Activated T-helper 9 cell treated with anti-CD3 and anti-CD28 coated beads, Interleukin-2, amount 50 U/mL, for 16 hours (primary cell): ENCODE measurements at places on chromosomes 7 and 10.

DNA sequence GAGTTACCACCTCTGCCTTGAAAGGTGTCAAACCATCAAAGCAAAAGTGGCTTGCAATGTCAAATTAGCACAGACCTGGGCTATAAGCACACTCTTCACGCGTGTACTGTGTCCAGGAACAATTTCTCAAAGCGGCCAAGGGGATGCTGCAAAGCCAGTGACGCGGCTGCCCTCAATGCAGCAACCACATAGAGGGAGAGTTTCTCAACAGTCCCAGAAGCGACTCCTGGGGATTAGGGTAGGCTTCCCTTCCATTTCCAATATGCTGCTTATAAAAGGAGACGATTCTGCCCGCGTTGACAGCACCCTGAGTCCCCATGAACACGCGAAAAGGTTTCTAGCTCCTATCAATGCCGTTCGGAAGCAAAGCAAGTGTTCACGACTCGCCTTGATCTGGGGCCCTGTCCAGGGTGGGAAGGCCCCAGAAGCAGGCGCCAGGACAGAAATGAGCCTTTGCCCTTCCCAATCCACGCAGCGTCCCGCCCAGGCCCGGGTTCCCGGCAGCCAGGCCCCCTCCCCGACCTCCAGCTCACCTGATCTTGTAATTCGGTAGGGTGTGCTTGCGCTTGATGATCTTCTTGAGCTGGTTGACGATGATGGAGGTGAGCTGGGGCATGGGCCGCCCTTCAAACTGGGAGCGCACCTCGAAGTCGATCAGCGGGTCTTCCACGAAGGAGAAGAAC, 1.3 kb downstream of the PDZD8 start:
- DNase-seq = no peak

- DNase-seq = no peak
Observed at GRCh38 chr7:32579776-32580175, 84.5 kb downstream of the AVL9 start.

DNA sequence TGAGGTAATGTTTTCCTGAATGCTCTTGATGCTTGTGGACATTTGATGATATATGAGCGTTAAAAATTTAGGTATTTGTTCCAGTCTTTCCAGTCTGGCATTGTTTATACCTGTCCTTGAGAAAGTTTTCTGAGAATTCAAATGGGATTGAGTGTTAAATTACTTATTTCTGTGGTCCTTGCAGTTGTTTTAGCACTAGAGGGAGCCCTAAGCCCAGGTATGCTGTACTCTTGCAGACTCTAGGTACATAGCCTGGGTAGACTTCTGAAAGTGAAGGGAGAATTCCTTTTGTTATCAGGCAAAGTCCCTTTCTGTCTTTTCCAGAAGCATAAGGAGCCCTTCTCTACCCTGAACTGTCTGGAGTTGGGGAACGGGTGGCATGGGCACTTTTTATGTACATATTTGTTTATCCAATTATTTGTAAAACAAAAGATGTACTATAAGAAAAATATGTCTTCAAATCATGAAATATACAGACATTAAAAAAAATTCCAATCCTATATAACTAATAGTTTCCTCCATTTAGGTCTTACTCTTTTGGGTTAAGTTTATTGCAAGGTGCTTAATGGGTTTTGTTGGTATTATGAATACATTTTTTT, 262.1 kb downstream of the ATRNL1 start:
- no peak for DNase-seq

DNA sequence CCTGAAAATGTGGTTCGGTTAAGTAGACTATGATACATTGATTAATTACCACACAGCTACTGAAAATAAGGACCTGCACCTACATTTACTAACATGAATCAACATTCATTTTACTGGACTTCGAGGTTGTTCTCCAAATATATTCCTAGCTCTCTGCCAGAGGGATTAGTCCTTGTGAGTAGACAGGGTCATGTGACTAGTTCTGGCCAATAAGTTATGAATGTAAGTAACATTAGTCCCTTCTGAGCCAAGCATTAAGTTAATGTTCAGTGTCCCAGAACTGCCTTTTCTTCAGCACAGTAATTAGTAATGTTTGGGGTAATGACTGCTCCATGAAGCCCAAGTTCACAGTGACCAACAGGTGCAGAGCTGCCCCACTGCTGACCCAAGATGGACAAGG, 9.2 kb downstream of the ITIH5 start:
- no peak for DNase-seq

DNA sequence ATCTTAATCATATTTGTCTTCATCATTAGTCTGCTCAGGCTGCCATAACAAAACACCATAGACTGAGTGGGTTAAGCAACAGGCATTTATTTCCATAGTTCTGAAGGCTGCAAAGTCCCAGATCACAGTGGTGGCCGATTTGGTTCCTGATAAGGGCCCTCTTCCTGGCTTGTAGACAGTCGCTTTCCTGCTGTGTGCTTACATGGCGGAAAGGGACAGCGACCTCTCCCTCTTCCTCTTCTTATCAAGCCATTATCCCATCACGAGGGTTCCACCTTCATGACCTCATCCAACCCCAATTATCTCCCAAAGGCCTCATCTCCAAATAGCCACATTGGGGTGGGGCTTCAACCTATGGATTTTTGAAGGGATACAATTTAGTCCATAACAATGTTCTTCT, 84.0 kb downstream of the LYZL1 start:
- no peak for DNase-seq

DNA sequence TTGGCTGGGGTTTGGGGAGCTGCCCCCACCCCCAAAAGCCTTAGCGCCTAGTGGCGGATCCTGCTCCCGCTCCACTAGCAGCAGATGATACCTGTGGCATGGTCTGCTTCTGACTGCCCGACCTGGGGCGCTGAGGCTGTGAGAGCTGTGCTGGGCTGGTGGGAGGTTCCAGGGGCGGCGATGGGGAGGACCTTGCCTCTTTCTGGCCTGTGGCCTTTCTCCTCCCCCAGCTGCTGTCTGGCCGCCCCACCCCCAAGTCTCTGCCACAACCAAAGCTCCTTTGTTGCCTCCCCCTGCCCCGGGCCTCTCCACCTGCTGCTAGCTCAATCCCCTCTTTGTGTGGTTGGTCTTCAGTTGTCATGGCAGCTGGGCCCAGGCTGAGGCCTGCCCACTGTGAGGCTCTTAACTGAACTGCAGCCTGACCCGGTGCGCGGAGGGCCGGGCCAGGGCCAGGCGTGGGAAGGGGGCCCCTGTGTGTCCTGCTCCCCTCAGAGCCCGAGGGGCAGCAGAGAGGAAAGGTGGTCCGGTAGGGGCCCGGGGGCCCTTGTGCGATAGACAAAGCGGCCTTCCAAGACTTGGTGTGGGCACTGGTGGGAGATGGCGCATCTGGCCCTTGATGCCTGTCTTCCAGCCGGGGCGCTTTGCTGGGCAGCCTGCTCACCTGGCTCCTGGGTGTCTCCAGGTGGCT, 4.7 kb downstream of the ZNF775 start:
- no peak for DNase-seq

DNA sequence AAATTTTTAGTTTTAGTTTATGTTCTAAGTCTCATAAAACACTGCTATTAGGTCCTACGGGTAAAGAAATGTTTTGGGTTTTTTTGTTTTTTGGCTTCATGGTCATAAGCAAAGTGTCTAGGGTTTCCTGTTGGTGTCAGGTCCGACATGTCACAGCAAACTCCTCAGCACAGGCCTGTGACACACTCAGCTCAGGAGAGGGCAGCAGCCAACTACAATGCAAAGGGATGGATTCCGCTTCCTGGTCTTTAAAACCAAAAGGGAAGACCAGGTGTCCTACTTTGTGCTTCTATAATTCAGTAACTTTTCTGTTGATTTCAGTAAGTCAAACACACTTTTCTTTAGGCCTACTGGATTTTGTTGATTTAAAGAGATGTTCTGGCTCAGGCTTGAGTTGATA, 83.8 kb upstream of the MACROH2A2 start:
- no peak for DNase-seq

- DNase-seq = no peak
Observed at GRCh38 chr10:91930939-91931338, 7.4 kb downstream of the BTAF1 start.

DNA sequence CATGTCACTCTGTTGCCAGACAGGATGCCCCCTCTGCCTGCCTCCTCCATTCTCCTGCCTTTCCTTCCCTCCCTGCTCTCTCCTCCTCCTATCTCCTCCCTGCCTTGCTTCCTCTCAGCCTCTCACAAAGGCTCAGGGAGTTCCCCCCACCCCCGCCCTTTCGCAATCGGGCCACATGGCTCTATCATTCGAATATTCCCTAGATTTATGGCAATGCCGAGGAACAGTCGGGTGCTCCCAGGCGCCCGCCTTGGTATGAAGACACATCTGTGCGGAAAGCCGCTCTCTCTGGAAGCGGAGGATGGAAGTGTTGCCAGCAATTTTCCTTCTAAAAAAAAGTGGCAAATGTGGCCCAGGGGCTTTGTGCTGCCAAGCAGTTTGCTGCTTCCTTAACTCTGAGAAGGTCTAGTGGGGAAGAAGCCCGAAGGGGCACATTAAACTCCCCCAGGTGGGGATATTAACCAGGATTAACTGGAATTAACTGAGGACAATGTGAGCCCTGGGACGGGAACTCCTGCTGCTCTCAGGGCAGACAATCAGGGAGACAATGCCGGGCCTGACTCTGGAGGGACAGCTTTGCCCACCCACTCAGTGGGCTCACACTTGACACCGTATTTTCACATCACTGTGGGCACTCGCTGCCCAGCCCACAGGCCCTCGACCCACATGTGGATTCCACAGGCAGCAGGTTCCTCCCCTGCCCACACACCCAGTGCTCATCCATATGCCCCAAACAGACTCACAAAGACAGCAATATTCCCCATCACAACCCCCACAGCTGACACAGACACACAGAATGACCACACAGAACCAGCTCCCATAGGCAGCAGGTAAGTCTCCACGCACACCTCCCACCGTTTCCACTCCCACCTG, 88.4 kb upstream of the SMNDC1 start:
- no peak for DNase-seq

DNA sequence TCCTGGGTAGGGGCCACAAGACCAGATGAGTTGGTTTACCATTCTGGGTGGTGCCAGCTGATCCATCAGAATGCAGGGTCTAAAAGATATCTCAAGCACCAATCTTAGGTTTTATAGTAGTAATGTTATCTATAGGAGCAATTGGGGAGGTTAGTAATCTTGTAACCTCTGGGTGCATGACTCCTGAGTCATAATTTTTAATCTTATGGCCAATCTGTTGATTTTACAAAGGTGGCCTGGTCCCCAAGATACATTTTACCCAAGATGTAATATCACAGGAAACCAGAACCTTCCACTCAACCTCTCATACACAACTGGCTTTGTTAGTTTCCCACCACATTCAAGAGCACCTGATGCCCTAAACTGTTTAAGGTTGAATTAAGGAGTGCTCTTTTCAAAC, 79.5 kb downstream of the C1GALT1 start:
- DNase-seq = no peak

- DNase-seq = no peak
Observed at GRCh38 chr7:152882576-152883310, 123.2 kb downstream of the ACTR3B start.

GRCh38 chr7:23026164-23026563, 12.2 kb upstream of the HYCC1 start:
- no peak for DNase-seq

DNA sequence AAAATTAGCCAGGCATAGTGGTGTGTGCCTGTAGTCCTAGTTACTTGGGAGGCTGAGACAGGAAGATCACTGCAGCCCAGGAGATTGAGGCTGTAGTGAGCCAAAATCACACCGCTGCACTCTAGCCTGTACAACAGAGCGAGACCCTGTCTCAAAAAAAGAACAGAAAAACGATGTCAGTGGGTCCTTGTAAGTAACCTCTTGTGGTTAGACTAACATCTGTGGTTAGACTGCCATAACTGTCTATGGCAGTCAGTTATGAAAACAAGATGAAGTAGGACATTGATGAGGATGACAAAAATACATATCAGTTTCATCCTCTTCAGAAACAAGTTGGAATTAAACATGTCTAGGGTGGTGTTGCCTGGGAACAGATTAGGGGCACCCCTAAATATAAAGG, 53.3 kb downstream of the AKAP9 start:
- DNase-seq = no peak

DNA sequence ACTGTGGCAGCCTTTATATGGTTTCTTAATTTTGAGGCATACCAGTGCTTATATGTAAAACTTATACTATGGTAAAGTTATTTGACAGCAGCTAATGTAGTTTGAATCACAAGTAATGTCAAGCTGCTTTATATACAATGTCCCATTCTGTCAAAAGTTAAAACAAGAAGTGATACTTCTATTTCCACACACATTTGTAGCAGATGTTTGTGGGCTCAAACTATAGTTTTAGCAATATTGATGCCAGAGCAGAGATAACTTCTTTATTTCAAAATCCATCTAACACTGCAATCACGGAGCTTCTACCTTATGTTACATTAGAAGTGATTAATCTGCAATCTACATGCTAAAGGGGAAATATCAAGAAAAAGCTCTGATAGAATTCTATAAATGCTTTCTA, 149.6 kb downstream of the ADK start:
- no peak for DNase-seq

DNA sequence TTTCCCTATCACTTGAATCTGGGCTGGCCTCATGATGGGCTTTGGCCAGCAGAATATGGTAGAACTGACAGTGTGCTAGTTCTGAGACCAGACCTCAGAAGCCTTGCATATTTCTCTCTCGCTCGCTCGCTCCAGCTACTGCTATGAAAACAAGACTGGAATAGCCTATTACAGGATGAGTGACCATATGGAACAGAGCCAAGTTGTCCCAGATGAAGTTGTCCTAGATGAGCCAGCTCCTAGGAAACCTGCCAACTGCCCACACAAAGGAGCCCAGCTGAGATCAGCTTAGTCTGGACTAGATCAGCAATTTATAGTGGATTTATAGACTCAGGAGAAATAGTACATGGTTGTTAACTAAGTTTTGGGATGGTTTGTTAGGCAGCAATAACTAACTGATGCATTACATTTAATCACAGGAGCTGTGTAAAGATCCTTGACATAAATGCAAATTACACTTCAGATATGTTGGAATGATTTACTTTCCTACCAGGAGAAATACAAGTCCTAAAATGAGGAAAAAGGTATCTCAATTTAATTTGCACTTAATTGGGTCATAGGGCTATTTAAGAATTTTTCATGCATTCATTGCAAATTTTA, 6.8 kb upstream of the HECW1 start:
- DNase-seq = no peak

GRCh38 chr7:135501402-135501801, 8.5 kb downstream of the CNOT4 start:
- DNase-seq = no peak

- no peak for DNase-seq
Observed at GRCh38 chr10:117927332-117927731, 119.4 kb downstream of the RAB11FIP2 start.

DNA sequence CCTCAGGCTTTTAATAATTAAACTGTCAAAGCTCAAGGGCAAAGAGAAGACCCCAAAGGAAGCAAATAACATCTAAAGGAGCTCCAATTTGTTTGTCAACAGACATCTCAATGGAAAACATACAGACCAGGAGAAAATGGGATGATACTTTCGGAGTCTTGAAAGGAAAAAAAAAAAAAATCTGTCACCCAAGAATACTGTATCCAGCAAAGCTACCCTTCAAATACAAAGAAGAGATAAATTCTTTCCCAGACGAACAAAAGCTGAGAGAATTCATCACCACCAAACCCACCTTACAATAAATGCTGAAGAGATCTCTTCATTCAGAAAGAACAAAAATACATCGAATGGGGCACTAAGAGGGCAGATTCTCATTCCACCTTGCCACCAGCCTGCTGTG, 232.8 kb downstream of the PTPRN2 start:
- DNase-seq = no peak

- DNase-seq = no peak
Observed at GRCh38 chr10:27446091-27446918, 57.8 kb upstream of the RAB18 start.
